ENCODE measurements at places on chromosomes 6 and 20.

GRCh38 chr20:42576167-42576566 is 613.5 kb downstream of the PTPRT start:
- DNase-seq, result no peak

DNA sequence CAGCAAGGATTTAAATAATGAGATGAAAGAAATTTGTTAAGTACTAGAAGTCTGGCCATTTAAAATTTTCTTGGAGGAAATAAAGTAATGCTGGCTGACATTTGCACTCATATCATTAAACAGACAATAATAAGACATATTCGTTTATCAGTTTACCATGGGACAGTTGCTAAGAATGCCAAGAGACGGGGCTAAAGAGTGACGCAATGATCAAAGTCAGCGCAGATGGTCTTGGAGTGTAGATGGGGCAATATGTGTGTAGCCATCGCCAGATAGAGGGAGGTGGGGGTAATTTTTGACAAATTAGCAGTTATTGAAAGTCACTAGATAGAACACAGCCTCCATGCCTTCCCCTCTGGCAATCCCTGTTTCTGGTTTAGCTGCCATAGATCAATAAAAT is 413.2 kb upstream of the JAG1 start:
- no peak for DNase-seq

GRCh38 chr20:11457488-11457887 is 460.2 kb upstream of the BTBD3 start:
- no peak for DNase-seq

DNA sequence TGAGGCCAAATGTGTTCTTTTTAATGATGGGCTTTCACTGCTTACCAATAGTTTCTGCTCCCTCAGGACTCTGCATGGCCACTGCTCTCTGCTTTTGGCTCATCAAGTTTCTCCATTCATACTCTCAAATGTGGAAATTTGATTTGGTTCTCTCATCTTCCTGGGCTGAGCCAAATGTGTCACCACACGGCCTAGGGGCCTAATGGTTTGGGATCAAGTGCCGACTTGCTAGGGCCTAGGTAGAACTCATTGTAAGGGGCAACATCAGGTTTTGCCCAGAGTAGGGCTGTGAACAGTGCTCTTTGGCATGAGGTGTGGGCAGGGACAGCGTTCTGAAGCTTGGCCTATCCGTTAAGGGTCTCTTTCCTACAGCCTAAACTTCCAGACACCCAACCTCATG is 3.9 kb upstream of the MRPS10 start:
- DNase-seq, result no peak

- no peak for DNase-seq
Observed at GRCh38 chr6:13072686-13073347, 255.5 kb downstream of the TBC1D7 start.

- DNase-seq, result no peak
Observed at GRCh38 chr6:161100072-161100471, 108.5 kb downstream of the MAP3K4 start.

GRCh38 chr20:46400828-46401477 is 5.5 kb downstream of the ELMO2 start:
- DNase-seq, result no peak

DNA sequence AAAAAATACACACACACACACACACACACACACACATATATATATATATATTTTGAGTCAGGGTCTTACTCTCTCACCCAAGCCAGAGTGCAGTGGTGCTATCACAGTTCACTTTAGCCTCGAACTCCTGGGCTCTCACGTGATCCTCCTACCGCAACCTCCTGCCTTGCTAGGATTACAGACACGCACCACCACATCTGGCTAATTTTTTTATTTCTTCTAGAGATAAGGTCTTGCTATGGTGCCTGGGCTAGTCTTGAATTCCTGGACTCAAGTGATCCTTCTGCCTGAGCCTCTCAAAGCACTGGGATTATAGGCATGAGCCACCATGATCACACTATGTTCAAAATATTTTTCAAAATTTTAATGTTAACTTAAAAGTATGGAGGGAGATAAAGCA is 43.5 kb downstream of the NUP153 start:
- no peak for DNase-seq

GRCh38 chr20:24690408-24690807 is 221.0 kb downstream of the SYNDIG1 start:
- no peak for DNase-seq

DNA sequence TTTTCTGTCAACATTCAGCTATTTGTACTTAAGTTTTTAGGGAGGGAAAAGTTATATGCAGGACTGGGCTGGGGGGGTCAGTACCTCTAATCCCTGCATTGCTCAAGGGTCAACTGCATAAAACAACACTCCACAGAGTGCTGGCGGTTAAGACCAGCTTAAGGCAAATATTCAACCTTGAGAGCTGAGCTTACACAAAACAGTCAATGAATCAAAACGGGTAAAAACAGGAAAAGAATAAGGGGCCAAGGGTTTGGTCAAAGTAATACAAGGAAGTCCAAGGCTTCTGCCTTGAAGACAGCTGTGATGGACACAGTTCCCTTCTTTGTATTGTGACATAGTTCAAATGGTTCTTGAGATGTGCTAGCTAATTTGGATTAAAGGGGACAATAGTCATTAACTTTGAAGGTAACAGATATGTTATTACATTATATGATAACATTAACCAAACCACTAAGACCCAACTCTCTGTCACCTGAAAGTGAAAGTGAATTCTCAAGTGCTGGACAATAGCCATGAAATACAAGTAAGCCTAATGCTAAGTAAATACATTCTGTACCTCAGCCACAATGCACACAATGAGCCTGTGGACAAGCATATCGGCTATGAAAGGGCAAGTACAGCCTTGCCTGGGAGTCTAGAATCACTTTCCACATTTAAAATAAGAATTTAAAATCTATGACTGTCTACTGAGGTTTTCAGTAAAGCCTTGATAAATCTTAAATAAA is 106.8 kb downstream of the PDE10A start:
- DNase-seq, result no peak

DNA sequence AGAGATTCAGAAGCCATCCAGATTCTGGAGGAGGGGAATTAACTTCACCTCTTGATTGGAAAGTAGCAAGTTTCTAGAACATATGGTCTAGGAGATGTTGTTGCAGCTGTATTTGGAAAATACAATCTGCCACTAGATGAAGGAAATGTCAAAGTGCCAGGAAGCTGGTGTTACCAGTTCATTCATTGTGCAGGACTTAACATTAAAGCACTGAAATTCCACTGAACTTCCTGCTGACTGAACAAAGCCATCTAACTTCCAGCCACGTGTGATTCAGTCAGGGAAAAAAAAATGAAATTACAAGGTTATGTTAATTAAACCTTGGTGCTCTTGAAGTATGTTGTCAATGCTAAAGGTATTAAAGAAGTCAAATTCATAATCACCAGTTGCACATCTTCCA is 321.5 kb upstream of the SASH1 start:
- DNase-seq, result no peak

- DNase-seq, result no peak
Observed at GRCh38 chr20:10560686-10561085, 113.1 kb downstream of the JAG1 start.

GRCh38 chr6:145148776-145149175 is 586.5 kb downstream of the EPM2A start:
- no peak for DNase-seq

- DNase-seq, result no peak
Observed at GRCh38 chr20:24977797-24978196, 14.8 kb downstream of the APMAP start.

DNA sequence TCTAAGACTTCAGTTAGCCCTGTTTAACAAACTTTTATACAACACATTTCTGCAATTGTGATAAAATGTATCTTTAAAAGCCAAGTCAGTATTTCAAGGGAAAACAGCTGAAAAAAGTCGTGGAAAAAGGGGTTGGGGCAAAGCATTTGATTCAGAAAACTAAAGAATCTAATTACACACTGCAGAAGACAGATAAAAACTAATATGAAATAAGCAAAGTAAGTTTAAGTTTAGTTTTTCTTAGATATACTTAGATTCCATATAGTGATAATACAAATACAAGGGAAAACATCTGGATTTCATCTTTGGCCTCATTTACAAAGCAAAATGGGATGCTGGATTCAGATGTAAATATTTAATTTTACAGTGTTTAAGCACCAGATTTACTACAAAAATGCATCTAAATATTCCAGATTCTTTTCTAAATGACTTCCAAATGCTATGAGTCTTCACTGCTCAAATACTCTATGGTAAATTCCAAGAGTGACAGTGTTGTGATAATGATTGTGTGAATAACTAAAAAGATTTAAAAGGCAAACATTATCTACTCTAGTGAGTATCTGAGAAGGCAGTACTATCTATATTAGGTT is 1.5 kb upstream of the ADNP start:
- DNase-seq, result no peak

- DNase-seq, result no peak
Observed at GRCh38 chr6:17042422-17043147, 59.3 kb upstream of the STMND1 start.

- no peak for DNase-seq
Observed at GRCh38 chr6:27866357-27867050, 45.7 kb downstream of the OR2B2 start.

- DNase-seq, result no peak
Observed at GRCh38 chr20:60011512-60012507, 53.6 kb downstream of the CDH26 start.

DNA sequence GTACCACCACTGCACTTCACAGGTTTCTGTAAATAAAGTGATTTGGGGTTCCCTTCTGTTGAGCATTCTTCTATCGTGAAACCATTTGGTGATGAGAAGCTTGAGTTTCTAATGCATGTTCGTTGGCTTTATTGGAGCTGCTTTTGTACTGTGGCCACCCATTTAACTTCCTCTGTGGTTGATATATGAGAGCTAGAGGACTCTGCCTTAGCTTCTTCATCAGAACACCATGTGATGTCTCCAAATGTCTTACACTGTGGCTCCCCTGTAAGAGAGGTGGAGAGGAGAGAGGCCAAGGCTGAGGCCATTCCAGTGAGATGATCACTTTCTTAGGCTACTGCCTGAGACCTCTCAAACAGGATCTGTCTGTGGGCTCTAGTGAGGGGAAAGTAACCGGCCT is 114.5 kb downstream of the SLC16A10 start:
- no peak for DNase-seq

- no peak for DNase-seq
Observed at GRCh38 chr6:143562143-143562542, 50.6 kb upstream of the FUCA2 start.

- no peak for DNase-seq
Observed at GRCh38 chr6:33974030-33974429, 170.2 kb upstream of the MLN start.

DNA sequence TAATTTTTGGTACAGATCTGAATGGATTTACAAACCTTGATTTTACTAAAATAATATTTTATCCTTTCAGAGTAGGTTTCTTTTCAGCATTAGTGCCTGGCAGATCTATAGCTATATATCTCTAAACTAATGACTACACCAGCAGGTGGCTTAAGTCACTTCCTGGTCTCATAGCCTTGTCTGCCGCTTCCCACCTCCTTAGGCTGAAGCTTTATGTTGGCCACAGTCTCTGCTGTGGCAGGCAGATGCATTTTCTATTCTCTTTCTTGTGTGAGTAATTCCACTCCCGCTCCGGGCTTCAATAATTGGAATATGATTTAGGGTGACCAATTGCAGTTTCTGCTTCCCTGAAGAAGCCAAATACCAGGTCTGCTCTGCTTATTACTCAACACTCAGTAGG is 226.8 kb upstream of the HS3ST5 start:
- no peak for DNase-seq

- DNase-seq, result no peak
Observed at GRCh38 chr6:162973980-162974379, 246.2 kb downstream of the PACRG start.

Measured in activated T-cell treated with anti-CD3 and anti-CD28 coated beads, Interleukin-2, amount 50 U/mL, for 4 hours (primary cell).